Neural progenitor cell (in vitro differentiated cells): ENCODE measurements at places on chromosomes 2 and 18.

- no peak for DNase-seq
Measured at GRCh38 chr18:37317486-37317885, 248.1 kb downstream of the CELF4 start.

- DNase-seq: no peak
Measured at GRCh38 chr2:128724547-128724946, 405.9 kb upstream of the HS6ST1 start.

GRCh38 chr18:76712511-76713140 is 109.7 kb upstream of the ZNF236 start:
- no peak for DNase-seq

DNA sequence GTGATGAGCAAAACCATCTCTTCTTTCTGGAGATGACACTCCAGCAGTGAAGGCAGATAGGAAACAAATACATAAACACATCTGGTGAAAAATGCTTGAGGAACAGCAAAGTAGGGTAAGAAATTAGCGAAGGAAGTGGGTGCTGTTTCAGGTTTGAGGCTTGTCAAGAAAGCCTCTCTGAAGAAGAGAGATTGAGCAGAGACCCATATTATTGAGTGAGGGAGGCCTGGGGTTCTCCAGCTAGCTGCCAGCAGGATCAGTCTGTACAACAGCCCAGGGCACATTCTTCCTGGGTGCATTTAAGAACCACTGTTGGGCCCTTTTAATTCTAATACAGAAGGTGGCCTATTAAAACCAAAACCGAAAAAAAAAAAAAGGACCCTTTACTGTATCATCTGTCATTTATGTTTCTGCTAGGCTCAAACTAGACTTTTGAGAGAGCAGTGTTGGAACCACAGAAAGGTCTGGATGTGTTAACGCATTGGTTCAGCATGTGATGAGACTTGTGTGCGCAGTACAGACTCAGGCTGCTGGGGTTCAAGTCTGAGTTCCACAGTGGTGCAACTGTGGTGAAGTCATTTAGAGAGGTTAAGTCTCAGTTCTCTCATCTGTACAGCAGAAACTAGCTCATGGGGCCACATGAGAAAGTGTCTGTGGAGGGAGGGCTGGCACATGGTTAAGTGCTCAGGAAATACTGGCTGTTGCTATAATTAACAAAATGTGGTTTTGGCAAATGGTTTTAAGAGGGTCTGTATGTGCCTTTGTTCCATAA is 28.9 kb downstream of the MGAT5 start:
- DNase-seq: no peak

DNA sequence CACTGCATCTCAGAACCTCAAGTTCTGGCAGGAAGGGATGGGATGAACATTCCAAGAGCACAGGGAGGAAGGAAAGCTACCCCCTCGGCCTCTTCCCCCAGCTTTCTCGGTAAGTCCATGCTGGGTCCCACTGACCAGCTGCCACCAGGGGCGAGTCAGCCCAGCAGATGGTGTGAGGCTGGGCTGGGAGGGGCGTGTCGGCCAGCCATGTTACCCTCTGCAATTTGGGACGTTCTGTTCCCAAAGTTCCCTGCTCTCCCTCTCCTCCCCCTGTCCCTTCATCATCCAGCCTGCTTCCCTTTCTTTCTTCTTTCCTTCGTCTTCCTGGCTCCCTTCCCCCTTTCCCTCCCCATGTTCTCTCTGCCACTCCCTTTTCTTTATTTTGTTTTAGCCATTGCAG is 74.3 kb upstream of the TNP1 start:
- no peak for DNase-seq

DNA sequence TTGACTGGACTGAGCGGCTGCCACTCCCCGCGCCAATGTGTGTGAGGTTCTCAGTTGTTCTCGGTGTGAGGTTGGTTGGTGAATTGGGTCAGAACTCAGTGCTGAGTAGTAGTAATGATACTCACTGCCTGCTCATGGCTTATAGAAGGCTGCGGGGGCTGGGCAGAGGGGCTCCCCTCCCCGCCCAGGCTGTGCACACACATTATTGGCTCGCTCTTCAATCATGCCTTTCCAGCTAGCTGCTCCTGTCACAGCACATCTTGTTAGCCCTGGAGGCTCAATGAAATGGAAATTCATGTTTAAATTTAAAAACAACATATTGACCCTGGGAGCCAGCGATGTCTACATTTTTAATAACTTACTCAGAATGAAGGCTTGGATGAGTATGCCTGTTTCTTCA is 152.8 kb downstream of the CELF4 start:
- no peak for DNase-seq

- no peak for DNase-seq
Measured at GRCh38 chr2:113850687-113851086, 39.2 kb upstream of the ACTR3 start.

GRCh38 chr18:21342372-21342771 is 100.3 kb downstream of the GREB1L start:
- DNase-seq: peak; percentile 93

DNA sequence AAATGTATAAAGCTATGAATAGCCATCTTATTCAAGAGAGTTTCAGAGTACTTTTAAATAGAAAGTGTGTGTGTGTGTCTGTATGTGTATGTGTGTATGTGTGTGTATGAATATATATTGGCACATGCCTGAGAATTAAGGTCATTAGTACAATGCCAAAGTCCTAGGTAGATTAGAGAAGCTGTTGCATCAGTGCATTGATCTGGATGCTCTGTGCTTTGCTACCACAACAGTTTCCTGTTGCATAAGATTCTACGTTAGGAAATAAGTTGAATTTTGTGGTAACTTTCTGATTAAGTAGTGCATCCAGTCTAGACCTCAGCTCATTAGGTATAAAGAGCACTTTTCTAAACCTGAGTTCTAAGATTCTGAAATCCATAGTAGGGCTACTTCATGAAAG is 1102.8 kb upstream of the KLHL29 start:
- no peak for DNase-seq

GRCh38 chr2:197128126-197128525 is 182.5 kb downstream of the ANKRD44 start:
- no peak for DNase-seq

- no peak for DNase-seq
Measured at GRCh38 chr2:81545626-81546025, 1241.1 kb upstream of the LRRTM1 start.

GRCh38 chr2:42769583-42770287 is 5.8 kb upstream of the OXER1 start:
- DNase-seq: no peak

- DNase-seq: peak; percentile 52
Measured at GRCh38 chr18:25734336-25734735, 356.1 kb downstream of the SS18 start.

DNA sequence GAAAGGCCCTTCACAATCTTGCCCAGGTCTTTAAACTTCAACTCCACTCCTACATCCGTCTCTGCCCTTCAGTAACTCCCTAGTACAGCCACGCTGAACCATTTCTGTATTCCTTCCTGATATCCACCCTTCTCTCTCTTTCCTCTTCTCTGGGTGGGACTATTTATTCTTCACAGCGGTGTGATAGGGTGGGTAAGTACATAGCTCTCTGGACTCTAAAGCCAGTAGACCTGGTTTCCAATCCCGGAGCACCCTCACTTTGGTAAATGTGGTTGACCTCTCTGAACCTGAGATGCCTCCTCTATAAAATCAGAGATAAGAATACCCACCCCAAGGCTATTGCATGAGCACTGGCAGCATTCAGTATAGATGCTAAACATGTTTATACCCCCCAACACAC is 86.7 kb downstream of the ATL2 start:
- DNase-seq: no peak

GRCh38 chr2:62568983-62569837 is 63.2 kb upstream of the TMEM17 start:
- no peak for DNase-seq

DNA sequence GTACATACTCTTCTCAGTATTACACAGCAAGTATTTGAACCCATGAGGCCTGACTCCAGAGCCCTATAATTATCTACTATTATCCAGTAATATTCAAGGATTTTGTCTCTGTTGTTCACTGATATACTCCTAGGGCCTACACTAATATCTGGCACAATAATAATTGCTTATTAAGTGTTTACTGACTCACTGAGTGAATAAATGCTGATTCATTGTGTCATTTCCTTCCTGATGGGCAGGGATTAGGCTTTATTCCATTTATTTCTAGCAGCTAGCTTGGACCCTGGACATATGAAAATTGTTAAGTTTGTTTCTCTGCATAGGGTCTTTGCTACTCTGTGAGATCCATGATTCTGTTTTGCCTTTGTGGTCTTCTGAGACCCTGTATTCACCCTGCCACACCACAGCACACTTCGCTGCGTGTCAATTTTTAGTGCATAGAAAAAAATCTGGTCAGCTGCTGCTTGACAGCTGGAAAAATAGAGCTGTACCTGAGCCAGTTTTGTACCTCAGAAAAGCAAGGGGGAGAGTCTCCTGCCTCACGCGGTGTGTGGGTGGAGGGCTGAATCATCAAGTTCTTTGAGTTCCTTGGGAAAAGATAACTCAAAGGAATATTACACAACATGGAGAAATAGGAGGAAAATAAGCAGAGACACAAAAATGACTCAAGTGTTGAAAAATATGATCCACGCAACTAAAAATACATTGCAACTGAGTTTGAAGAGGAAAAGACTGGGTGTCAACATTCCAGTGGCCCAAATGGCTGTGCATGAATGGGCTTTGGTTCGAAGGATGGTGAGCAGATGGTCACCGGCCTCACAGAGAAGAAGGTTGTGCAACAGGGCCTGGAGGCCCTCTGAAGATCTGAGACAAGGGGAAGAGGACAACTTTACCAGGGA is 18.9 kb upstream of the DPP4 start:
- no peak for DNase-seq

DNA sequence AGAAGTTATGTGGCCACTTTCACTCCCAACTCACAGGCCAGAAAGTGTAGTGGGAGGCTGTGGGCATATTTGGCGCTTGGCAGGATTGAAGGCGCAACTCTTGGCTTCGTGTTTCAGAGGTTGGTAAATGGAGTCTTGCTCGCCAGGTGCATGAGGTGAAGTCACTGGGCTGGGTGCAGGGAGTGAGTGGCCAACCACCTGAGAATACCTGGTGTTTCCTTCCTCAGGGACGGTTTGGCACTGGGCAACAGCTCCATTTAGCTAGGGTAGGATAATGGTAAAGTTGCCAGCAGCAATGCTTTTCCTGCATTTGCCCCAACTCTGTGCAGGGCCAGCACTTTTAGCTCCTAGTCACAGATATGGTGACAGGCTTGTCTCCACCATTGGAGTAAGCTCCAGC is 115.9 kb downstream of the AGAP1 start:
- no peak for DNase-seq

DNA sequence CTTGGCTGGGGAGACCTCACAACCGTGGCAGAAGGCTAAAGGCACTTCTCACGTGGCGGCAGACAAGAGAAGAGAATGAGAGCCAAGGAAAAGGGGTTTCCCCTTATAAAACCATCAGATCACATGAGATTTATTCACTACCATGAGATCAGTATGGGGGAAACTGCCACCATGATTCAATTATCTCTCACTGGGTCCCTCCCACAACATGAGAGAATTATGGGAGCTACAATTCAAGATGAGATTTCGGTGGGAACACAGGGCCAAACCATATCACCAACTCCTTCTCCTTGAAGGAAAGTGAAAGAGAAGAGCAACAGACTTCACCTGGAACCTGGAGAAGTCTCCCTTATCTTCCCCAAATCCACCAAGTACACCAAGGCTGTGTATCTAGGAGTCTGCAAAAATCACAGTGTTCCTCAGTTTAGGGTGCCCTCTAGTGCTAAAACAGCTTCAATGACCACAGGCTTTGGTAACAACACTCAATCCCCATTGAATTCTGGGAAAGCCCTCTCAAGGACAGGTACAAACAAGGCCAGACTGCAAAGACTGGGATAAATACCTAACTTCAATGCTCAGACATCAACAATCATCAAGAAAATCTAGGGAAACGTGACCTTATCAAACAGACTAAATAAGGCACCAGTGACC is 148.8 kb upstream of the SRD5A2 start:
- DNase-seq: peak; percentile 45

GRCh38 chr2:4693266-4693665 is 989.9 kb downstream of the DCDC2C start:
- DNase-seq: no peak

- DNase-seq: no peak
Measured at GRCh38 chr18:5961097-5961827, 65.9 kb upstream of the TMEM200C start.

DNA sequence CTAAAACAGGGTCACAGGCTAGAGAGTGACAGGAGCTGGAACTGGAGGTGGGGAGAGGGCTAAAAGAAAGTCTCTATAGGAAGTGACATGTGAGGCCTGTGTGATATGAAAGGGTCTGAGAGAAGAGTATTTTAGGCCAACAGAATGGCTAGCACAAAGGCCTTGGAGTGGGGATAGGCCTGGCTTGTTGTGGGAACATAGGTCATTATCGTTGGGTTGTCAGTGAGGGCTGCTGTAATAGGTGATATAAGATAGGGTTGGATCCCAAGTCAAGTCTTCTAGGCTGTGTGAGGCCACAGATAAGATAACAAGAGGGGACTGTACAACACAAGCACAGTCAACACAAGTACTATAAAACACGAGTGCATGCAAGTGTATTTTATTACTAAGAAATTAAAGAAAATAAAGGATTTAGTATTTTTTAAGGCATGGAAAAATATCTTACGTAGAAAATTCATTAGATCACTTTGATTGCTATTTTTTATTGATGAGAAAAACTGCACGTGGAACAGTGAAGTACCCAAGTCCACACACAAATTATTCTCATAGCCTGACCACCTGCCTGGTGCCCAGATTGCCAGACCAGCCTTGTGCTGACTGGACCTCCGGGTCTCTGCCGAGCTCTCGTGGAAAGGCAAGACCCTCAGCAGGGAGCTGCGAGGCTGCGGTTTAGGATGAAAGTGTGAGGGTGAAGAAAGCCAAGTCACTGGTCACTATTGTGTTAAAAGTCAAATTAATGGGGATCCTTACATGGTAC is 14.1 kb downstream of the LTBP1 start:
- DNase-seq: no peak

- no peak for DNase-seq
Measured at GRCh38 chr2:47950340-47951301, 44.3 kb upstream of the FBXO11 start.

- DNase-seq: no peak
Measured at GRCh38 chr18:65659312-65659711, 91.5 kb upstream of the CDH7 start.

DNA sequence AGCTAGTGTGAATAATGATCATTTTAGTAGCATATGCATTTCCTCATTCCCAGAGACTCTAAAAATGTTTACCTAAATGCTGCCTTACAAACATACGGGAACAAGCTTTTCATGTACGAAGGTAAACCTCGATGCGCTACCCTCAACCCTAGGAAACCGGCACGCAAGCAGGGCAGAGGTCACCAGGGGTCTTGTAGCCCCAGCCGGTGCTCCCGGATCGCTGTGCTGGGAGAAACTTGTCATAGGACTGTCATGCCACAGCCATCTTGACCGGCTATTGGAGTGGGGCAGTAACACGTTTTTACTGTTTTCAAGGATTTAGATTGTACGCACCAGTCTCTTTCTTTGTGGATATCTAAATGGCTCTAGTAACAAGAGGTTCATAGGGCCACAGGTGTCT is 34.8 kb upstream of the NFATC1 start:
- DNase-seq: no peak

- DNase-seq: peak; percentile 58
Measured at GRCh38 chr2:228039752-228040534, 141.5 kb downstream of the SPHKAP start.
